NCI-H187 treated with DMSO at 0.1 percent for 48 hours (cell line): ENCODE measurements at places on chromosomes 6 and 20.
A peak's percentile ranks its signal among the peaks of the same experiment; 100 is the strongest.

DNA sequence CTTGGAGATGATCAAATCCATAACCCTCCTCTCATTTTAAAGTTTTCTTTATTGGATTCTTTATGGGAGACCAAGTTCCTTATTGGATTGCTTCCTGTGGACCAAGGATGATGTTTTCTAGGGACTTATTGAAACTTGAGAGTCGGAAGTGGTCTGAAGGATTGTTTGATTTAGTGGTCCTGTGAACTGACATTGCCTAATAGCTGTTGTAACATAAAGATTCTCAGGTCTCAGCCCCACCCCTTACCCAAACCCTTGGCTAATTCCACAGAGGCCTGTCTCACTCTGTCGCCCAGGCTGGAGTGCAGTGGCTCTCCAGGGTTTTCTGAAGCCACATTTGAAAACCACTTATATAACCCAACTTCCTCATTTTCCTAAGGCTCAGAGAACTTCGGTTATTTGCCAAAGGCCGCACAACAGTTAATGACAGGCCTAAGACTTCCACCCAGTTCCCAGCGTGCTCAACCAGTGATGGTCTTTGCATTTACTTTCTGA lies 77.0 kb downstream of the ATXN1 start:
- no peak for DNase-seq

DNA sequence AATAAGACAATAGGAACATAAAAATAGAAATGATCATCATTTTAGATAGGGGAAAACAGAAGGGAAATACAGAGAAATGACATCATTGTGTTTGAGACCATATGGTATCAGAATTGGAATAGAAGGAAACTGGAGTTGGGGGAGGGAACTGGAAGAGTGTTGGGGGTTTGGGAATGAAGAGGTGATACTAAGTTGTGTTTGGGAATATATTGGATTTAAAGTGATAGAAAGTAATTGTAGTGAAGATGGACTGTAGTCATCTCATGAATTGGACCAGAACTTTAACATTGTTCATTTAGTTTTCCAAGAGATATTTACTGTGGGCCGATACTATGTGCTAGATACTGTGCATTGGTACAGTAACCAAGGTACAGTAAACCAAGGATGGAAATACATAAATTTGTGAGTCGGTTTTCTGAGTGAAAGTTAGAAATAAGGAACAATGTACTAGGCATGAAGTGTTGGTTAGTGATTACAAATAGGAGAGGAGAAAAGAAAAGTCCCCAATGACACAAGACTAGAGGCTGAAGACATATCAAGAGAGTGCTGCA lies 32.3 kb downstream of the KCNQ5 start:
- no peak for DNase-seq

DNA sequence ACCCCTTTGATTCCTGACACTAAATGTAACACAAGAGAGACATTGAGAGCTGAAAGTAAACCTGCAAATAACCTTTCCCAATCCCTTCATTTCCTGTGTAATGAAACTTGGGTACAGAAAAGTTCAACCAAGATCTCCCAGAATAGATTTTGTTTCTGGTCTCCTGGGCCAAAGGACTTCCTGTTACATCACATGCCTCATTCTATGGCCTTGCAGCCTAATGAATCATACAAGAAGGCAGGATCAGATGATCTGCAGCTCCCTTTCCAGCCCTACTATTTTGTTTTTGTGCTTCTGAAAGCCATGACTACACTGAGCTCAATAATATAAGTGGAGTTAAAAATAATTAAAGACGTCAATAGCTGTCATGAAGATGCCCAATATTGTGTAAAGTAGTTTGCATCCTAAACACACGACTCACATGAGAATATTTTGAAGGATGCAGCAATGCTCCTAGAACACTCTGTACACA lies 73.4 kb upstream of the NOX3 start:
- no peak for DNase-seq

GRCh38 chr6:44742201-44742600 lies 354.7 kb downstream of the CDC5L start:
- no peak for DNase-seq

- no peak for DNase-seq
Observed at GRCh38 chr6:52511572-52512151, 65.2 kb downstream of the TRAM2 start.

- DNase-seq, result no peak
Observed at GRCh38 chr20:14199111-14199510, 138.3 kb downstream of the FLRT3 start.

GRCh38 chr20:11718474-11719094 lies 199.1 kb upstream of the BTBD3 start:
- DNase-seq, result no peak

GRCh38 chr6:5173810-5174209 lies 86.9 kb downstream of the LYRM4 start:
- DNase-seq, result no peak

DNA sequence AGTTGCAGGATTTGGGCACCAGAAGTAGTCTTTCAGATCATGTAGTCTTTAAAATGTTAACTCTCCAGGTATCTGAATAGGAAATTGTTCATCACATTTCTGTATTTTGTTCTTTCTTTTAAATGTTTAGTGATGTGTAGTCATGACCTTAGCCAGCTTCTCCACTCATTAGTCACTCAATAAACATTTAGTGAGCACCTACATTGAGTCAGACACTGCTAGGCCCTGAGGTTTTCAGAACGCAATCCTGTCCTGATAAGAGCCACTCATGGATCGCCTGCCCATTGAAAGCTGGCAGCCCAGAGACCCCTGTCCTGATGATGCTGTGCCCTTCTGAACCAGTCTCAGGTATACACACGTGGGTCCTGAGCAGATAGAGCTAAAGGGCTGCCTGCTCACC lies 163.4 kb upstream of the HEY2 start:
- DNase-seq, result no peak

DNA sequence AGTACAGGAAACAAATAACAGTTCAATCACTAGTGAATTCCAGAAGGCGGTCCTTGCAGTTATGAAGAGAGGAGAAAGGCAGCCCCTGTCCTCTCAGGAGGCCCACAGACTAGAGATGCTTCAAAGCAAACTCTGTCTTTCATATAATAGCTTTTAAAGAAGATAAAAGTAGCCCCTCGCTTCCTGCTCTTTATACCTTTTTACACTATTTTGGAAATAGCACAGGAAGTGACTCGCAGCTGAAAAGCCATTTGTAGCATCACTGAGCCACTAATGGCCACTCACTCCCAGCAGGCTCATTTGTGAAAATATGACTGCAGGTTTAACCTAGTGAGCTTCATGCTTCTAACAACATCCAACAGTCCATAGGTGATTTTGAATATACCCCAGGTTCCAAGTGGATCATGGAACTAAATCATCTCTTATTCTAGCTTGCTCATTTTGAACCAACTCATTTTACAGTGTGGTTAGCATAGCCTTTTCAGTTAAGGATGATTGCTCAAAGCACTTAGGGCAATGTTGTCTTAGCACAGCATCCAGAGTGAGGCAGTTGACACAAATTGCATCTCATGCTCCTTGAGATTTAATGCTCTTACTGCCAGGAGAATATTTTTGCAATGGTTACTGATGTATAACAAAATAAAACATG lies 136.0 kb upstream of the NRSN1 start:
- peak; percentile 74 for DNase-seq

DNA sequence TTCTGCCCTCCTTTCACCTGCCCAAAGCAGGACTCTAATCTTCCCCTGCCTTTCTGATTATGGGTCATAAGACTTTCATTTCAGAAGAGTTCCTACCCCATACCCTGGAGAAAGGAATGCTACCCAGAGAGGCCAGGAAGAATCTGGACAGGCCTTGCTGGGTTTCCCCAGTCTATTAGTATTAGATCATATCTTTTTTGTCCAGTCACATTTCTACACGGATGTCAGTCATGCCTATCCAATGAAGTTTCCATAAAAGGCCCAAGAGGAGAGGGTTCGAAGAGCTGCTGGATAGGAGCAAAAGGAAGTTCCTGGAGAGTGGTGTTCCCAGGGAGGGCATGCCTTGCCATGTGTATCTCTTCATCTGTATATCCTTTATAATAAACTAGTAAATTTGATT lies 3.2 kb downstream of the POLH start:
- no peak for DNase-seq

DNA sequence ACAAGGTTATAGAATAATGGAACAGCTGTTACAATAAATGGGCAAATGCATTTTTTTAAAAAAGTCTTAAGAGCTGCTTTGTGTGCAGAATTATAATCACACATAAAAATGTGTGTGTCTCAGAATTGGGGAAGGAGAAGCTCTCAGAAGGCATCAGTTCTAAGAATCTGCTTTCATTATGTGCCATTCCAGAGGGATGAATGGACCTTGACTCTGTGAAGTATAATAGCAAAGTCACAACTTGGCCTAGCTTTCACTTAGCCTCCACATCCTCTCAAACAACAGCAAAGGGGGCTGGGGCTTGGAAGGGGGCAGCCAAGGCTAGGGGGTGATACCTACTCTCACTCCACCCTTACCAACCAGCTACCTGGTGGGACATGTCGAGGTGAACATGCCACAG lies 265.0 kb downstream of the CDC5L start:
- no peak for DNase-seq

GRCh38 chr6:35411066-35411465 lies 41.1 kb upstream of the FANCE start:
- no peak for DNase-seq

- no peak for DNase-seq
Observed at GRCh38 chr20:47487175-47487917, 14.3 kb upstream of the NCOA3 start.

DNA sequence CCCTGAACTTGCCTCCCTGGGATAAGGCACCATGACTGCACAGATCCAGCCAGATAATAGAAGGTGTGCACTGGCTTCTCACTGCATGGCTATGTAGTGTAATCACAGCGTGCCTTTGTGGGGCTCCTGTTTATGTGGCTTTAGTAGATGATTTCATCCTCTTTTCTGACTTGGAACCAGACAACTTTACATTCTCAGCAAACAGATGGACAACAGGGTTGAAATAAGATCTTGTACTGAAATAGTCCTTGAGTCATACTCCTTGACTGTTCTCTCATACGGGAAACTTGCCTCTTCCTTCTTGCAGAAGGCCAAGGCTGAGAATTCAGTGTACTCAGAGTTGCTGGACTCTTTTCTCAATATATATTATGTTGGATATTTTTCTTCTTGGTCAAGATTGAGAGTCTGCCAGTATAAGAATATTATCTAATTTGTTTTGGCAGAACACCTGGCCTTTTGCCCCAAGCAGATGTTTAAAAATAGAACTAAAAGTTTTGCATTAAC lies 25.0 kb upstream of the RNF144B start:
- no peak for DNase-seq

GRCh38 chr20:25271486-25272222 lies 23.8 kb downstream of the PYGB start:
- DNase-seq, result no peak

DNA sequence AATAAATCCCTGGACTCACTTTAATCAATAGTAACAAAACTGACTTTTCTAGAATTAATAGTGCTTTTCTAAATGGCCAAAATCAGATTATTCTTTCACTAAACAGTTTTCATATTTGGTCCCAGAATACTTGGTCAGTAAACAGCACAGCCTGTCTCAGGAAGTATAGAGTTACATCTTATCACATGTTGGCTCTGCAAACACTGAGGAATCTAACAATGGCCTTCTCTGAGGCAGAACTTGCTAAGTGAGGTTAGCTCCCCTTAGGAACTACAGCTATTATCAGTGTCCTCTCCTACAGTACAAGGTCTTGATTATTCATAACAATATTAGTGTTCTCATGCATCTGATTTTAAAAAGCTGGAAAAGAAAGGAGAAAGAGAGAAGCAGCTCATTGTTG lies 1622.8 kb downstream of the HACE1 start:
- DNase-seq, result no peak

DNA sequence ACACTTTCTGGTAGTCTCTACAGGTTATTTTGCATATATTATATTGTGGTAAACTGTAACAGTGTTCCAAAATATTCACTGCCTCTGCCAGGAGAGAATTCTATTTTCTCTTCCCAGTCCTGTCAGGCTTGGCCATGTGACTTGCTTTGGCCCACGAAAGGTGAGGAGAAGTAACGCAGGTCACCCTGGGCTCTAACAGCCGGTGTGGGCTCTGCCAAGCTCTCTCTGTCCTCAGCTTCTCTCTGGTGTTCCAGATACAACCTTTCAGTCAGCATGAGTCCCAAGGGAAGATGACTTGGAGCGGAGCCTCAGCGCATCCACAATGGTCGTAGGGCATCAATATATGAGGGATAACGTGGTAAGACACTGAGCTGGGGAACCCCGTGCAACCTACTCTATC lies 113.0 kb upstream of the RREB1 start:
- DNase-seq, result no peak

GRCh38 chr6:89989742-89990141 lies 95.5 kb downstream of the GJA10 start:
- DNase-seq, result no peak

- DNase-seq, result no peak
Observed at GRCh38 chr6:148593130-148593812, 153.6 kb upstream of the UST start.

DNA sequence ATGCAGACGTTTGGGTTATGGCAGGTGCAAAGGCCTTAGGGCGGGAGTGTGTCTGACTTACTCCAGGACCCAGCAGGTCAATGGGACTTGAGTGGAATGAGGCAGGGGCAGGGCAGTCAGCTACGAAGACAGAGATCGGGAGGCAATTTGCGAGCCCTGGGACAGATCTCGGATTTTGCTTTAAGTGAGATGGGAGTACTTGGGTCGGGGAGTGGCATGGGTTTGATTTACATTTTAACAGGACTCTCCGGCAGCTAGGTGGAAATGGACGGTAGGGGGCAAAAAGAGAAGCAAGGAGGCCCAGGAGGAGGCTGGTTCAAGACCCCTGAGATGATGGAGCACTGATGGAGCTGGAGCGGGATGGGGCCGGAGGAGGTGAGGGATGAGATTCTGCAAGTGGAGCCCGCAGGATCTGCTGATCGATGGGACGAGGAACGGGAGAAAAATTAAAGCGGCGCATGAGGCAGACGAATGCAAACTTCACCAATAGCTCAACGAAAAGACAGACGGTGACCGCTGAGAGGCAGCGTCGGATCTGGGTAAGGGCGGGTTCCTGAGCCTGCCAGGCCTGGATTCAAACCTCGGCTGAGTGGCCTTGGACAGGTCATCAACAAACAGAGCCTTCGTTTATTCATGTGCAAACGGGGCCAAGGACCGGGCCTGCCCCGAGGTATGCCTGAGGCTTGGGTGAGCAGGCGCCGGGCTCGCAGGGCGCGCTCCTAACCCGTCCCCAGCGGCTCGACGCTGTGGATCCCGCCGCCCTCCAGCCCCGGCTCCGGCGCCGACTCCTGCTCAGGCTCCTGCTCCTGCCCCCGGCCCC lies 756 bp upstream of the RBCK1 start:
- peak; percentile 23 for DNase-seq
